ENCODE measurements at places on chromosomes 3 and 15. TPM values are rescaled to one million over a fixed set of nuclear protein-coding genes. Genes with fewer than 3 reads are reported as not detected.

The CD80 gene
- 0.33 TPM for total RNA-seq

The PLAAT1 gene
- not detected for total RNA-seq

The RBMS3 gene
- 48.0 TPM for total RNA-seq

The FGF7 gene
- total RNA-seq = 278 TPM

The MYRIP gene
- not detected for total RNA-seq

The FBXL22 gene
- total RNA-seq = 0.15 TPM

The MRAS gene
- total RNA-seq = 20.1 TPM

The EPHB1 gene
- total RNA-seq = under 0.01 TPM

The PAQR9 gene
- 0.17 TPM for total RNA-seq
